Fibroblast of villous mesenchyme (primary cell): ENCODE measurements at places on chromosomes 2 and 18. TPM values are rescaled to one million over a fixed set of nuclear protein-coding genes. Genes with fewer than 3 reads are reported as not detected.

DNA sequence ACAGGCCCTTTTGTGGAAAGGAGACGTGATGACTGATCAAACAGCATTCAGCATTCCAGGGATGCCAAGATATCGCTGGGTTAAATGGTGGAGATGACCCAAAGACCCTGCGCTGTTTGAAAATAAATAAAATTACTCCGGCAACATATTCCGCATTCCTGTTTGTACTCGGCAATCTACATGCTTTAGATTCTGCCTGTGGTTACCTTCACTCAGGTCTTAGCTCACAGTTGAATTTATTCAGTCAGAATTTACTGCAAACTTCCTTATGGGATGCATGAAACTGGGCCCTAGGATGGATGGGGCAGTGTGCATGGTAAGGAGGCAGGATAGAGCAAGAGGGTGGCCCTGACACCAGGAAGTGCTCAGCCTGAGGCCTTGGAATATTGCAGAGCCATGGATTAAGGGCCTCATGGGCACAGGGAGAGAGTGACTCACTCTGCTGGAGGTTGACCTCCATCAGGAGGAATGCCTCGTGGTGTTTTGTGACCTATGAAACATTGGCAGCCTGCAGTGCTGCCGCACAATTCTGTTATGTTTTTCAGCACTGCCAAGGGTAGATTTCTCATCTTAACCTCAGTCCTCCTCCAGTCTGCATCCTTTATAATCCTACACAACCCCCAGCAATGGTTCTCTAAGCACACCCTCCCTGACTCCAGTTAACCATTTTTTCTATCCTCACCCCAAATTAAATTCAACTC is 321.4 kb downstream of the IRS1 start:
- DNase-seq, result peak; percentile 92

- DNase-seq, result no peak
These were observed 50.4 kb downstream of the NCKAP5 start for GRCh38 chr2:133517876-133518275.

KCNG3 gene
- under 0.01 TPM in 1 of 2 replicates, not detected in the other for total RNA-seq

ADRA2B gene
- total RNA-seq, result not detected in 2 replicates

SERPINB10 gene
- total RNA-seq, result not detected in 2 replicates

- no peak for DNase-seq
These were observed 168.3 kb downstream of the OTX1 start for GRCh38 chr2:63218800-63219526.
